RWPE1 (cell line): ENCODE measurements at places on chromosomes 4 and X.
A peak's percentile ranks its signal among the peaks of the same experiment; 100 is the strongest.

DNA sequence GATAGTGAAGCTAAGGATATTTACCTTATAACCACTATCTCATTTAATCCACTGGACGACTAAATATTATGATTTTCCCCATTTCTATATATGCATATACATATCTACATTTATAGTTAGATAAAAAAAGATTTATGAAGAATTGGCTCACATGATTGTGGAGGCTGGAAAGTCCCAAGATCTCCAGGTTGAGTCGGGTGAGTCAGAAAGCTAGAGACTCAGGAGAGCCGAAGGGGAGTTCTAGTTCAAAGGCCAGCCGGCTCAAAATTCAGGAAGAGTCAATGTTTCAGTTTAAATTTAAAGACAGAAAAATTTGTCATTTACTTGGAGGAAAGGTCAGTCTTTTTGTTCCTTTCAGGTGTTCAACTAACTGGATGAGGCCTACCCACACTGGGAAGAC, 158.2 kb upstream of the CPEB2 start:
- DNase-seq = no peak

- DNase-seq = no peak
Observed at GRCh38 chr4:149077181-149077580, 635.0 kb upstream of the NR3C2 start.

GRCh38 chr4:18630218-18631110, 608.9 kb upstream of the LCORL start:
- no peak for DNase-seq

DNA sequence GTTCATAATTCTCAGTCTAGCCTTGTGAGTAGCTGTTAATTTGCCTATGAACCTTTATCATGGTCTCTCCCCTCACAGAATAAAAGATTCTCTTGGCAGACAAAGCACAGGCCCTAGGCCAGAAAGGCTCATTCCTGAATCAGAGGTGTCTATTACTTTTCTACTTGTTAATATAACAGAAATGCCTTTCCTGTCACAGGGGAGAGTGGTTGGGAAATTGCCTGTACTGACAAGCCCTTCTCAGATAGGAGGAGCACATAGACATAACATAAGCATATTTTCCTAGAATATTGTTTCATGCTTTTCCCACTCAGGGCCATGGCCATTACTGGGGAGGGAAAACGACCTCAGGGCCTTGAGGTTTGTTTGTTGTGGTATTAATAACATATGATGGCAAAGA, 308.3 kb downstream of the BMPR1B start:
- DNase-seq = peak; percentile 34
